ENCODE measurements at places on chromosomes 12 and 14.

GRCh38 chr12:41441180-41441579 lies 253.1 kb downstream of the PDZRN4 start:
- DNase-seq = no peak

GRCh38 chr12:108589028-108589839 lies 8.7 kb downstream of the TMEM119 start:
- no peak for DNase-seq

DNA sequence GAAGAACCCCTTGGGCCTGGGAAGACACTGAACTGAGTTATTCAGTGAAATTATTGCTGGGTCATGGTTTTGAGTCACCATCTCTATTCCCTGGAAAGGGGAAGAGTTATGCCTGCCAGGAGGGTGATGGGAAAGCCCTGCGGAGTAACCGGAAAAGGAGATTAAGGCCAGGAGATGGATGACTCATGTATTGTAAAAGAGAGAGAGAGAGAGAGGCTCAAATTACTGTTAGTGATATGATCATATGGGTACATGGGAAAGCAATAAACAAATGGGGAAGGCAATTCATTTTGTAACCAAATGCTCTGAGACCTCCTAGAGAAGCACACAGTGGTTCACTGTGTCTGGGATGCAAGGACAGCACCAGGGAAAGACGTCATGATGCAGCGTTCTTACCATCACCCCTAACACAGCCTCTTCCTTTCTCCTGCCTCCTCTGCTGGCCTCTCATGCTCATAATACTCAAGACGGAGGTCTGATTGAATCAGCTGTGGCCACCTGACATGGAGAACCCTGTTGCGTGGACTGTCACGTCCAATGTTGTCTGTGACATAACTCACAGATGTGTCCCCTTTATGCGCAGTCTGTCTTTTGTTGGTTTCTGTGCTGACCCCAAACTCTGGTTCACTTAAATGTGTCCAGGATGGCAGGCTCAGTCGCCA lies 243.7 kb downstream of the TMEM132D start:
- no peak for DNase-seq

DNA sequence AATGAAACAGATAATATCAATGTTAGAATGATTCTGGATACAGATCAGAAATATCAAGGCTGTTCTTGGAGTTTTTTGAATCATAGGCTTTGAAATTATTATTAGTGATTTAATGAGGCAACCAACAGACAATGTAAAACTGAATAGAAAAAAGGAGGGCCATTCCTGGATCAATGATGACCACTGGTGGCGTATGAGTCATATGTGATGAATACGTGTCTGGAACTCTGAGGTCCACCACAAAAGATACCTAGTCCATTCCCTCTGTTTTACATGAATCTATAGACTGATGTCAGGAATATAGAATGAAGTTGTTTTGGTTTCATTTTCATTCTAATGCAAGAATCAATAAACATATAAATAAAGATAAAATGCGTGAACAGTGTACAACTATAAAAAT lies 78.3 kb upstream of the RTL1 start:
- no peak for DNase-seq
